RCC 7860 (cell line): ENCODE measurements at places on chromosomes 12 and 14.

DNA sequence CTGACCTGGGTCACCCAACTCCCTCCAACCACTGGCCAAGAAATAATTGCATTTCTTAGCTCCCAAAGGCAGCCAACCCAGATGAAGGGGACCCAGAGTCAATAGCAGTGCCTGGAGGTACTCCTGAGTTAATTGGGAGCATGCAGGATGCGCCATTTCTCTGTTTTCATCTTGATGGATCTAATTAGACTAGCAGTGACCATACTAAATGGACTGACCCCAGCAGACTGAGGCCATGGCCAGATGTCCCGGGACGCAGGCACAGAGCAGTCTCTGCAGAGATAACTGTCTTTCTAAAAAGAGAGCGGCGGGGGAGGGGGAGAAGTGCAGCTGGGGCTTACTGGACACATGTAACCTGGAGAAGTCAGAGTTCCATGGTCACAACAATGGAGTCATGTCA, 53.2 kb upstream of the CMKLR1 start:
- DNase-seq = no peak

- no peak for DNase-seq
Measured at GRCh38 chr12:42689699-42690098, 100.2 kb upstream of the PRICKLE1 start.

- DNase-seq = no peak
Measured at GRCh38 chr14:28681681-28682080, 84.9 kb upstream of the FOXG1 start.

- peak; percentile 63 for DNase-seq
Measured at GRCh38 chr12:81502912-81503695, 256.0 kb downstream of the PPFIA2 start.

GRCh38 chr12:115640929-115641328, 636.6 kb downstream of the MED13L start:
- no peak for DNase-seq

DNA sequence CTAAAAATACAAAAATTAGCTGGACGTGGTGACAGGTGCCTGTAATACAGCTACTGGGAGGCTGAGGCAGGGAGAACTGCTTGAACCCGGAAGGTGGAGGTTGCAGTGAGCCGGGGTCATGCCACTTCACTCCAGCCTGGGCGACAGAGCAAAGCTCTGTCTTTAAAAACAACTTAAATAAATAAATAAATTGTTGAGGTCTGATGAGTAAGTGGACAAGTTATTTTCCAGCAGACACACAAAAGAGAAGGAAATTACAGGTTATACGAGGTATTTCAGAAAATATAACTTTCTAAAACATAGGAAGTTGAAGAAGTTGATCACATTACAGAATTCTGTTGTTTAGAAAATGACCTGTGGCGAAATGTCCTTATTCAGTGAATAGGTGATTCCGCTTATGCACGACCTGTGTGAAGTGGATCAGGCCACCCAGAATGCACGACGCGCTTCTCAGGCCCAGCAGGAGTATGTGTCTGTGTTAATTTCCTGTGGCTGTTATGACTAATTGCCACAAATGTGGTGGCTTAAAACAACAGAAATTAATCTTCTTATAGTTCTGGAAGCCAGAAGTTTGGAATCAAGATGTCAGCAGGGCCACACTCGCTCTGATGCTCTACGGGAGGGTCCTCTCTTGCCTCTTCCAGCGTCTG, 38.1 kb downstream of the P2RX7 start:
- peak; percentile 23 for DNase-seq

GRCh38 chr14:61963926-61964325, 201.7 kb downstream of the SNAPC1 start:
- no peak for DNase-seq

DNA sequence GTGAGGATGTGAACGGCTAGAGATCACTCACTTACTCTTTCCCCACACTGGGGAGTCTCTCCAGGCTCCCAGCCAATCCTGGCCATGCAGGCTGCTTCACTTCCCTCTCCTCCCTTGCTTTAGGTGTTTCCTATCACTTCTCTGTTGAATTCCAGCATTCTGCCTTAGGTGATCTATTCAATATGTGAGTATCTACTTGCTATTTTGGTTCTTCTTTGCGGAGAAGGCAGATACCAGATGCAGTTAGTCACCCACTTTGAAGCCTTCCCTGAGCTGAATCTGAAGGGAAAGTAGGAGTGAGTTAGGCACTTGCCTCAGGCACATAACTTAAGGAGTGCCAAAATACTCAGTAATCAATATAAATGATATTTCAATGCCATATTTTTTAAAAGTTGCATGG, 36.0 kb upstream of the FAR2 start:
- DNase-seq = no peak
